NCI-H146 (cell line): ENCODE measurements at places on chromosomes 3 and 15.

DNA sequence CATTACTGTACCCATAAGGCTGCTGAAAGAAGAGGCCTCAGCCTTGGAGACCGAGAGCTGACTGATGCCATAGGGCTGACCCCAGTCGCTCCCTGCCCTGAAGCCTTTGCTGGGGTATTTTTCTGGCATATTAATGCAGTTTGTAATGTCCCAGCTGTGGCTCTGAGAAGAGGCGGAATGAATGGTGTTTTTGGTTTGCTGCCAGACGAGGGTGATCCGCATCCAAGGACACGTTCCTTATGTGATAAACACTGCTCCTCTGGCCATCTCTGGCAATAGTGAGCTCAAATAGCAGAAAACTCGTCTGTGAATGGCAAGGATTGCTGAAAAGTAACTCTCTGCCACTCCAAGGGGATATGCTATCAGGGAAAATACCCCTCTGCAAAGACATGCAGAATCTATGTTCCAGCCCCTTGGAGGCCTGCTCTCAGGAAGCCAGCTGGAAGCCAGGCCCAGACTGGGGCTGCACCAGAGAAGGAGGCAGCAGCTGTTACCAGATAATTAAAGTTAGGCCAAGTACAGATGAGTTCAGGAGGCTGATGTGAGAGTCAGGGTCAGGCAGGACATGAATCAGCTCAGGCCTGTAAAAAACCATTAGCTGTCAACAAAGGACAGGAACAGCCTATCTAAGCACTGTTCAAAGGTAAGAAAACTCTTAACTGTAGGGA lies 28.9 kb upstream of the KLHL6 start:
- DNase-seq = no peak

GRCh38 chr15:95024351-95024750 lies 793.0 kb downstream of the MCTP2 start:
- DNase-seq = peak; percentile 1

GRCh38 chr3:46065294-46065705 lies 38.0 kb upstream of the XCR1 start:
- DNase-seq = peak; percentile 9

GRCh38 chr3:171758109-171758508 lies 52.2 kb downstream of the PLD1 start:
- peak; percentile 58 for DNase-seq

GRCh38 chr15:33706173-33706572 lies 262.1 kb upstream of the CHRM5 start:
- no peak for DNase-seq

DNA sequence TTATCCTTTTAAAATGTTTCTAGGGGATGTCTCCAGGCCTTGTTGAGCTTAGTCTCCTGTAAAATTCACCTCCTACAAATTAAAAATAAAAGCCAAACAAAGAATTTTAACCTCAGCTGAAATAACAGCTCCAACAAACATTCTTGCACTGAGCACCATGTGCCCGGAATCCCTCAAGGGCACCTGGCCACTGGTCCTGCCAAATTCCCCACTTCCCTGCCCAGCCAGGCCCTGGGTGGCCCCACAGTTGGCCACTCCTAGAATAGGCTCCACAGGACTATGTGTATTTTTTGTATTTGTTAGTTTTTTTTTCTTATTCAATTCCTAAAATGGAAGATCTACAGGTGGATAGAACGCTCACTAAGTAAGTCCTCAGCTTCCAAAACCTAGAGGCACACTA lies 33.1 kb upstream of the PLA2G4E start:
- no peak for DNase-seq

DNA sequence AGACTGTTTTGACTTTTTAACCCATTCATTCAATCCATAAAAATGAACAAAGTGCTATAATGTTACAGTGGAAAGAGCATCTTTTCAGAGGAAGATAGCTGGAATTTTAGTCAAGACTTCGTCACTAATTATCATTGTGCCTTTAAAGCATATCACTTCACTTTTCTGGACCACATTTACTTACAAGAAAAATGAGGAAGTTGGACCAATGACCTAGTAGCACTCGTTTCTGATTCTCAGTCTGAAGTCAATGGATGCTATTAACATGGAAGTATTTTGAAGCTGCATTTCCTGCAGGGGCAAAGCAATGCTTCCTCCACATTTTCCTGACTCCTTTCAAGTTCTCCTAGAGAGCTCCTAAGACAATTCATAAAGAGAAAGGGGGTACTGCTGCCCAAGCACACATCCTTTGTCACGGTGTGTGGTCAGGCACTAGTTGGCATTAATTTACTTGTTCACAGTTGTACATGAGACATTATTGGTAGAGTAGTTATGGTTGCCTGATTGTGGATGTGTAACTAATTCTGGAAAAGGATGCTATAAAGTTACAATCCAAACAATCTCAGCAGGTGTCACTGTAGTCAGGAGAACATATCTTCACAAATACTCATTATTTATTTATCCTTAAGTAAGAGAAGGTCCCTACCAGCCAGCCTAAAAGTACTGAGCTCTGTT lies 1049.1 kb downstream of the FHIT start:
- peak; percentile 85 for DNase-seq

GRCh38 chr3:64264501-64265109 lies 39.3 kb upstream of the PRICKLE2 start:
- DNase-seq = no peak

- DNase-seq = peak; percentile 15
Observed at GRCh38 chr3:71088019-71088708, 495.4 kb downstream of the FOXP1 start.

DNA sequence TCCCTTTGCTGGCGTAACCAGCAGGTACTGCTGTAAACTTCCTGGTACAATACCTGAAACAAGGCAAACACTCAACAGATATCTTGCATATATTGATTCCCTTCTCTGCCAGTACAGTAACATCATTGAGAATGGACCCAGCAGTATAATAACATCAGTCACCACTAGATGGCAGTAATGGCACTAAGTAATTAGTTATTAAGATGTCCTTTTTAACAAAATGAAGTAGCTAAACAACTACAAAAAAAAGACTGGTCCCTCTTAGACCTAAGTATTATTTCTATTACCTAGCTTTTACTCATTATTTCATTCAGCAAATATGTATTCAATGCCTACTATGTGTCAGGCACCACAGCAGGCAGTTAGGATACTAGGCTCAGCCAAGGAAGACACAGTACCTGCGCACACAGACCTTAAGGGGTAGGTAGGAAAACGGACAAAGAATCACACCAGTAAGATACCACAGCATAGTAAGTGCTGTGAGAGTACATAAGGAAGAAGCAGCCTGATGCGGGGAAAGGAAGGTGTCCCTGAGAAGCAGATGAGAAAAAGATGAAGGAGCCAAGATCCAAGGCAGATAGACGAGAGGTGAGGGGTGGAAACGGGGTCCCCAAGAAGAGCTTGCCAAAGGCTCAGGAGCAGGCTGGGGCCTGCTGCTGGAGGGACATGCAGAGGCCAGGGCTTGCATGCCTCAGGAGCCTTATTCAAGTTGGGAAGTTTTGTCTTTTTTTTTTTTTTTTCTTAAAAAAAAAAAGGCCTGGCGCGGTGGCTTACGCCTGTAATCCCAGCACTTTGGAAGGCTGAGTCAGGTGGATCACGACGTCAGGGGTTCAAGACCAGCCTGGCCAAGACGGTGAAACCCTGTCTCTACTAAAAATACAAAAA lies 102.7 kb upstream of the CHD2 start:
- DNase-seq = peak; percentile 56

GRCh38 chr15:65054333-65055200 lies 9.4 kb downstream of the SLC51B start:
- DNase-seq = peak; percentile 25

- no peak for DNase-seq
Observed at GRCh38 chr15:96038650-96039049, 291.9 kb upstream of the NR2F2 start.

GRCh38 chr3:59327376-59327808 lies 277.6 kb upstream of the CFAP20DC start:
- DNase-seq = no peak

DNA sequence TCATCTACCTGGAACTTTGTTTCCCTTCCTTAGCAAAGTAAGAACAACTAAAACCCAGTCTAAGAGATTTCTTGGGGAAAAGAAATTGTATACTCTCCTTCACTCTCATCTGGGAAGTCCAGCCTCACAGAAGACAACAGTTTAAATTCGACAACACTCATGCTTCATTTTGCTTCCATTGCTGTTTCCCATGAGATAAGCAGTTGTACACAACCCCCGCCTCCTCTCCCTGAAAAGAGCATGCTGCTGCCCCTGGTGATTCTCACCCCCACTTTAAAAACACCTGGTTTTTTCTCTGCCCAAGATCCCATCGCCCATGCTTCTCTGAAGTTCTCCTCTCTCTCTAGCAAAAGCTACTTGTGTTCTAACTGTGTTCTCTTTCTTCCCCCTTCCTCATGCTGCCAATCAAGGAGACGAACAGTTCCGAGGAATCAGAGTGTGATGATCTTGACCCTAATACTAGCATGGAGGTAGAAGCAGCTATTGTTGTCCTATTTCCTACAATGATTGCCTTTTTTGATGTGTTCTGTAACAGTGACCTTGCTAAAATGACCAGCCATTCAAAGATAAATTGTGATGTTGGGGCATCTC lies 51.1 kb upstream of the UMPS start:
- DNase-seq = no peak
